Osteocyte (in vitro differentiated cells): ENCODE measurements at places on chromosomes 1 and 21. TPM values are rescaled to one million over a fixed set of nuclear protein-coding genes. Genes with fewer than 3 reads are reported as not detected.

DNA sequence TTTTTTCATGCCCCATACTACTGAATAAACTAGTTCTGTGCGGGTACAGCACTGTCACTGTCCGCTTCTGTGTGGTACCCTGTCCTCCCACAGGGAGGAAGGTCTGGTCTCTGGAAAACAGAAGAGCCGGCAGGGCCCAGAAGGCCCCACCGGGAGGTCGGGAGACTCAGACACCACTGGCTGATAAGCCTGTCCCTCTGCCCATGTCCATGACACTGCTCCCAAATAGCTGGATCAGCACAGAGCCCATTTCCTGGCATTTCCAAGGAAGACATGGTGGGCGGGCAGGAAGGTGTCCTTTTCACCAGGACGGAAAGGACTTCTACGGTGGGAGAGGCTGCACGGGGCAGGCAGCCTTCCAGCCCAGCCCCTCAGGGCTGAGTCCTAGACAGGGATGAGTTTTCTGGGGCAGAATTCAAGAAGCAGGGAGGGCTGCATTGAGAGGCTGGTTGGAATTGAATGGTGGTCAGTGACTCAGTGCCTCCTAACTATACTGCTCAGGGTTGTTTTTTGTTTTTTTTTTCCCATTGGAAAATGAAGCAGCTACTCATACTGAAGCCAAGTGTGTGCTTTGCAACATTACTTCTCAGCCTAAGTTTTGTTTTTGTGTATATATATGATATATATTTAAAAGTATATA, 7.1 kb downstream of the PSRC1 start:
- DNase-seq: no peak
- H3K4me3 ChIP-seq: peak overlapping the region; percentile 52
- peak overlapping the region; percentile 87 for H3K27ac ChIP-seq

GRCh38 chr1:11298390-11299224, 25.6 kb downstream of the UBIAD1 start:
- no peak overlapping the region for H3K4me3 ChIP-seq
- H3K27ac ChIP-seq: no peak overlapping the region
- peaks cover 7% of the 10 kb centered on the region for H3K36me3 ChIP-seq
- H3K4me1 ChIP-seq: no peaks in the 10 kb centered on the region
- DNase-seq: no peak
- H3K27me3 ChIP-seq: no peaks in the 10 kb centered on the region

- no peak overlapping the region for H3K27ac ChIP-seq
- H3K4me1 ChIP-seq: no peaks in the 10 kb centered on the region
- no peak overlapping the region for H3K4me3 ChIP-seq
- peaks cover 12% of the 10 kb centered on the region for H3K36me3 ChIP-seq
- DNase-seq: no peak
- H3K27me3 ChIP-seq: no peaks in the 10 kb centered on the region
These were observed 16.6 kb upstream of the MFN2 start for GRCh38 chr1:11963622-11964021.

DNA sequence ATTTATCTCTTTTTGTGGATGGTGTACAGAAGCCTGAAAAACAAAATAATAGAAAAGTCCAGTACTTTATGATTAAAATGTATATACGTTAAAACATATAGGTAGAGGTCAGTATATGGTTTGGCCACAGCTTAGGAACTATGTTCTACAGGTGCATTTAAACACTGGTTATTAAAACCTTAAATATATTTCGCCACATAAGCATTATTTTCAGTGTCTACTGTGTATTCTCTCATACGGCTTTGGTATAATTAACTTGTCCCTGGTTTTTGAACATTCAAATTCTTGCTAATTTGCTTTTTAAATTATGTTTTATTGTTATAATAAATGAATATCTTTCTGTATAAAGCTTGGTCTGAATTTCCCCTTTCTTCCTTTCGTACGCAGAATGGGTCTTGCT, 87.9 kb downstream of the GTF2B start:
- no peak overlapping the region for H3K4me3 ChIP-seq
- peaks cover 7% of the 10 kb centered on the region for H3K4me1 ChIP-seq
- peaks cover 35% of the 10 kb centered on the region for H3K36me3 ChIP-seq
- H3K27ac ChIP-seq: no peak overlapping the region
- H3K27me3 ChIP-seq: no peaks in the 10 kb centered on the region

- H3K4me3 ChIP-seq: no peak overlapping the region
- H3K27ac ChIP-seq: no peak overlapping the region
- H3K27me3 ChIP-seq: no peaks in the 10 kb centered on the region
- DNase-seq: no peak
- no peaks in the 10 kb centered on the region for H3K4me1 ChIP-seq
These were observed 40.3 kb downstream of the GPATCH2 start for GRCh38 chr1:217590598-217590997.

DNA sequence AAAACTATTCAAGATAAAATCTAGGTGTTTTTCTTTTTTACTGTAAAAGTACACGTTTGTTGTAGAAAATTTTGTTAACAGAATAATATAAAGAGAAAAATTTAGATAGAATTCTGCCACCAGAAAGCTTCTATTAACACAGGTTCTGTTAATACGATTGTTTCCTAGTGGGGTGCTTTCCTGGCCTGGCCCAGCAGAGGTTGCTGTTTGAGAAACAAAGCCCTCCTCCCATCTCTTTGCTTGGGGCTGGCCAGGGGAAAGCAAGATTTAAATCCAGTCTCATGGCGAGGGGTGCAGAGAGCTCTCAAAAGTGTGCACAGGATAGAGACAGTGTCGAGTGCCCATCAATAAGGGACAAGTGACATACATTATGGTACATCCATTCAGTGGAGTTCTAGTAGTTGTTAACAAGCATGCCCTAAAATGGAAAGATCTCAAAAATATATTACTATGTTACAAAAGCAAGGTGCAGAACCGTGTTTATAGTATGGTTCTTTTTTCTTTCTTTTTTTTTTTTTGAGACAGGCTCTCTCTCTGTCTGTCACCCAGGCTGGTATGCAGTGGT, 14.6 kb upstream of the ACBD3 start:
- peaks cover 30% of the 10 kb centered on the region for H3K27me3 ChIP-seq
- DNase-seq: no peak
- no peak overlapping the region for H3K4me3 ChIP-seq
- no peaks in the 10 kb centered on the region for H3K4me1 ChIP-seq
- no peak overlapping the region for H3K27ac ChIP-seq

GRCh38 chr1:201085902-201086735, 26.1 kb downstream of the CACNA1S start:
- no peaks in the 10 kb centered on the region for H3K36me3 ChIP-seq
- H3K4me1 ChIP-seq: peaks cover 2% of the 10 kb centered on the region
- H3K27me3 ChIP-seq: peaks cover 35% of the 10 kb centered on the region
- H3K4me3 ChIP-seq: no peak overlapping the region

DNA sequence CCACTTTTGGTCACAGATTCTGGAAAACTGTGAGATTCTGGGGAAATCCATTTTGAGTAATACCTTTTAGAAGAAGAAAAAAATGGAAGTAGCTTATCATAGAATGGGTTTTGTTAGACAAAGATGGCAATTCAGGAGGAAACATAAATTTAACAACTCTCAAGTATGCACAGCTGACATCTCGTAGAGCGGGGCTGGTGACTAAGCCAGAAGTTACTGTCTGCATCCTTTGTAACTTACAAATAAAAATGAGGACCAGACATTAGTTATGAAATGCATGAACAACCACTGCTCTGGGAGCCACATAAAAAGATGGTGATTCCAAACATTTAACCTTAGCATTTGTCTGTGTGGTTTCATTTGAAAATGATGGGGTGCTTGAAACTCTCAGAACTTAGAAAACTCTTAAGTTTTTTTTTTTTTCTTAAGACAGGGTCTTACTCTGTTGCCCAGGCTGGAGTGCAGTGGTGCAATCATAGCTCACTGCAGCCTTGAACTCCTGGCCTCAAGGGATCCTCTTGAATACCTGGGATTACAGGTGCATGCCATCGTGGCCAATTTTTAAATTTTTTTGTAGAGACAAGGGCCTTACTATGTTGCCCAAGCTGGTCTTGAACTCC, 49.2 kb upstream of the ATP5PO start:
- H3K27me3 ChIP-seq: no peaks in the 10 kb centered on the region
- peaks cover 2% of the 10 kb centered on the region for H3K36me3 ChIP-seq
- no peak overlapping the region for H3K4me3 ChIP-seq

GRCh38 chr1:33348194-33348593, 27.3 kb upstream of the A3GALT2 start:
- H3K36me3 ChIP-seq: peaks cover 34% of the 10 kb centered on the region
- H3K27me3 ChIP-seq: no peaks in the 10 kb centered on the region
- no peak for DNase-seq
- H3K27ac ChIP-seq: peak overlapping the region; percentile 90

DNA sequence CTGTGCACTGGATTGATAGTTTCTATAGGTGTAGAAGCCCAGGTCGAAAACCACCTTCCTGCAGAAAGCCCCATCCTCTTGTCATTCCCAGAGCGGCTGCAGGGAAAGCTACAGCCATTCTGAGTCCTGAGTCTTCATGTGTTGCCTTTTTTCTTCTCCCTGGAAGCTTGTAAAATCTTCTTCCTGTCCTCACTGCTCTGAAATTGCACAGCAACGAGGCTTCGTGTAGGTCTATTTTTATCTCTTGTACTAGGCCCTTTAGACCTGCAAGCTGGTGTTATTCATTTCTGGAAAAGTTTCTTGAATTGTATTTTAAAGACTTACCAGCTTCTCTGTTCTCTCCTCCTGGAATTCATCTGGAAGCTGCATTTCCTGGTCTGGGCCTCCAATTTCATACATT, 44.2 kb upstream of the ETS2 start:
- H3K4me3 ChIP-seq: no peak overlapping the region
- no peak overlapping the region for H3K27ac ChIP-seq
- peaks cover 30% of the 10 kb centered on the region for H3K4me1 ChIP-seq
- H3K36me3 ChIP-seq: no peaks in the 10 kb centered on the region
- H3K27me3 ChIP-seq: no peaks in the 10 kb centered on the region
- DNase-seq: no peak

DNA sequence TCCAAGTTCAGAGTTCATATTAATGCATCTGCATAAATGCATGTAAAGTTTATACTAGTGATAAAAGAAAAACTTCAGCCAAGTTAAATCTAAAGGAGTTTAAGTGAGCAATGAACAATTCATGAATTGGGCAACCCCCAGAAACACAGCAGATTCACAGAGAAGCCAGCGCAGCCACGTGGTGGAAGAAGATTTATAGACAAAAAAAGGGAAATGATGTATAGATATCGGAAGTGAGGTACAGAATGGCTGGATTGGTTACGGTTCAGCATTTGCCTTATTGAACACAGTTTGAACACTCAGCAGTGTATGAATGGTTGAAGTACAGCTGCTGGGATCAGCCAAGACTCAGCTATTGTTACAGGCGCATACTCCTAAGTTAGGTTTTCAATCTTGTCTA, 5.7 kb downstream of the AK5 start:
- no peaks in the 10 kb centered on the region for H3K27me3 ChIP-seq
- no peak for DNase-seq
- no peak overlapping the region for H3K4me3 ChIP-seq
- H3K27ac ChIP-seq: no peak overlapping the region
- H3K4me1 ChIP-seq: peaks cover 14% of the 10 kb centered on the region

DNA sequence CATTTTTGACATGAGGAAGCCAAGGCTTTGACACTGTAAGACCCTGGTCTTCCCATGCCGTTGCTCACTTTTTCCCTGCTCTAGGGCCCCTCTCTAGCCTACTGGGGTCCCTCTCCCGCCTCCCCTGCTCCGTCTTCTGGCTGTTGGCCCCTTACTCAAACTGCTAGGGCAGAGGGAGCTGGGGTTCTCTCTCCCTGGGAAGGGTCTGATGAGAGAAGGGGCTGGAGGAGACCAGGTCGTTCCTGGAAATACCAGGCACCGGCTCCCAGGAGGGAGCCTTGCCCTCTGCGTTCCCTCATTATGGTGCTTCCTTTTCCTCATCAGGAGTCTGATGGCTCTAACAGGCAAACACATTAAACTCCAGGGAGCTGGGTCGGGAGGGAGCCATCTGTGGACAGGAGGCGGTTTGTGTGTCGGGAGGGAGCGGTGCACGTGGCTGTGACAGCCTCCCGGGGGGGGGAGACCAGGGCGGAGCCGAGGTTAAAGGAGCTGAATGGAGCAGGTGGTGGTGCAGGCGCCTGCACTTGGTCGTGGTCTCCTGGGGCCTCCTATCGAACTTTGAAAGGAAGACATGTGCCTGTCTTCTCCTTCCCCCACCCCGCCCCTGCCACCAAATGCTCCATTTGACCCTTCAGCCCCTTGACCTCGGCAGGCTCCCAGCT, 35.4 kb upstream of the LHX4 start:
- no peak for DNase-seq
- no peak overlapping the region for H3K4me3 ChIP-seq
- H3K27ac ChIP-seq: no peak overlapping the region
- H3K4me1 ChIP-seq: no peaks in the 10 kb centered on the region

GRCh38 chr21:28699596-28700259, 292.9 kb downstream of the LTN1 start:
- H3K4me3 ChIP-seq: no peak overlapping the region
- DNase-seq: no peak
- no peak overlapping the region for H3K27ac ChIP-seq
- H3K4me1 ChIP-seq: peaks cover 17% of the 10 kb centered on the region
- no peaks in the 10 kb centered on the region for H3K27me3 ChIP-seq
- H3K36me3 ChIP-seq: no peaks in the 10 kb centered on the region

Gene ACTL8
- total RNA-seq: not detected in 2 replicates

Gene BSND
- total RNA-seq: not detected in 2 replicates

Gene OR2AK2
- total RNA-seq: not detected in 2 replicates

Gene RPTN
- total RNA-seq: not detected in 2 replicates

Gene C1orf94
- not detected in 2 replicates for total RNA-seq

Gene SPOCD1
- total RNA-seq: 0.44 and 0.67 TPM in 2 replicates

Gene RHD
- not detected in 2 replicates for total RNA-seq

Gene DISC1
- 15.6 and 16.0 TPM in 2 replicates for total RNA-seq

Gene HPDL
- 0.35 TPM in 1 of 2 replicates, not detected in the other for total RNA-seq

Gene PM20D1
- not detected in 2 replicates for total RNA-seq

Gene FLG2
- total RNA-seq: not detected in 2 replicates
